Hair follicular keratinocyte (primary cell): ENCODE measurements at places on chromosomes 11 and 22. TPM values are rescaled to one million over a fixed set of nuclear protein-coding genes. Genes with fewer than 3 reads are reported as not detected.

Gene SLC22A25
- total RNA-seq: not detected in 2 replicates

Gene PHETA2
- total RNA-seq: 6.3 and 9.5 TPM in 2 replicates

Gene APOL3
- total RNA-seq: 0.62 and 1.4 TPM in 2 replicates

Gene MYBPC3
- not detected in 2 replicates for total RNA-seq

Gene C11orf97
- not detected in 2 replicates for total RNA-seq

Gene YAP1
- 92.6 and 119 TPM in 2 replicates for total RNA-seq

Gene CDCA5
- 7.2 and 25.9 TPM in 2 replicates for total RNA-seq

Gene POU2AF3
- not detected in 2 replicates for total RNA-seq

Gene CABP4
- not detected in 2 replicates for total RNA-seq

Gene YPEL4
- 0.08 TPM in 1 of 2 replicates, not detected in the other for total RNA-seq

Gene SAA1
- 160 and 186 TPM in 2 replicates for total RNA-seq

Gene PGM2L1
- total RNA-seq: 1.6 and 1.7 TPM in 2 replicates

Gene POLA2
- total RNA-seq: 4.6 and 21.3 TPM in 2 replicates

Gene OR8G1
- not detected in 2 replicates for total RNA-seq

Gene SEC14L6
- not detected in 2 replicates for total RNA-seq

Gene TEX54
- not detected in 2 replicates for total RNA-seq

Gene HTR3B
- total RNA-seq: not detected in 2 replicates

Gene CD82
- 36.4 and 69.7 TPM in 2 replicates for total RNA-seq

Gene CWC15
- total RNA-seq: 28.1 and 38.8 TPM in 2 replicates

Gene TREH
- total RNA-seq: not detected in 2 replicates

Gene OR8A1
- total RNA-seq: not detected in 2 replicates

Gene GAB4
- total RNA-seq: not detected in 2 replicates

Gene HEPHL1
- 26.8 and 117 TPM in 2 replicates for total RNA-seq

Gene CCDC88B
- total RNA-seq: 3.9 and 5.3 TPM in 2 replicates

Gene SYT12
- total RNA-seq: 0.53 and 1.3 TPM in 2 replicates

Gene FAM180B
- not detected in 2 replicates for total RNA-seq

Gene CACNA1I
- under 0.01 TPM in 1 of 2 replicates, not detected in the other for total RNA-seq

Gene HBB
- total RNA-seq: not detected in 2 replicates
